OCI-LY7 (cell line): ENCODE measurements at places on chromosomes 7 and 10. TPM values are rescaled to one million over a fixed set of nuclear protein-coding genes. Genes with fewer than 3 reads are reported as not detected.

GRCh38 chr7:101140746-101141382, 13.4 kb upstream of the AP1S1 start:
- no peak for DNase-seq

DNA sequence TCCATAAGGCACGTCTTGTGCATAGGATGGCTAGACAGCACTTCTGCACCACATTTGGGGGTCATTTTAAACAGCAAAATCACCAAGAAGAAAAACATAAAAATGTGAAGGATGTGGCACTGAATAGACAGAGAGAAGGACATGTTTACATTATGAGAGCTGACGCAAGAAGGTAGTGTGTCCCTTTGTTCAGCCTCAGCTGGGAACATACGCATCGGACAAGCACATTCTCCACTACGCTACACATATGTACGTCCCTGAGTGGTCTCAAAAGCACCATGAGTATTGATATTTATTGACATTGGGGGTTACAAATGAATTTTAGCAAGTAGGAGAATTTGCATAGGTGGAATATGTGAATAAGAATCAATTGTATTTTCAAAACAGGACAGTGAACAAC, 20.2 kb downstream of the DDC start:
- no peak for DNase-seq

Gene TYW1B
- total RNA-seq: 6.2 and 7.2 TPM in 2 replicates

DNA sequence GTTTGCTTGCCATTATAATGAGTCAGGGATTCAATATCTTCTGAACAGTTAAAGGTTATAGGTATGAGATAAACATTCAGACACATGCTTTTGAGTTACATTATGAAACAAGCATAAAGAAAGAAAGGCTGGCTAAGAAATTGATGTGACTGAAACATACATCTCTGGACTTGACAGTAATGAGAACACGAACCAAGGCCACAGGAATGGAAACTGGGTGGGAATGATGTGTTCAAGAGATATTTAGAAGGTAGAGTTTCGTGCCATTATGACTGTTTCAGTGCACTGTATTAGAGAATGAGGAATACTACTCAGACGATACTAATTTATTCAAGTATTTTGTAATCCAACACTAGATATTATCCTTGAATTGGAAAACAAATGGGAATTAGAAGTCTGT, 332.1 kb upstream of the MAGI2 start:
- DNase-seq: no peak

- DNase-seq: no peak
Measured at GRCh38 chr10:99742254-99742653, 10.2 kb downstream of the CUTC start.
